ENCODE measurements at places on chromosomes 6 and 20. TPM values are rescaled to one million over a fixed set of nuclear protein-coding genes. Genes with fewer than 3 reads are reported as not detected.

The SLC2A10 gene
- not detected for total RNA-seq

The CFAP206 gene
- total RNA-seq = not detected

The SRXN1 gene
- total RNA-seq = 6.5 TPM

The SLC17A9 gene
- total RNA-seq = 20.6 TPM

The LST1 gene
- total RNA-seq = 71.0 TPM

The ULBP1 gene
- 0.82 TPM for total RNA-seq

The MAS1 gene
- total RNA-seq = not detected

The IP6K3 gene
- not detected for total RNA-seq

The RBPJL gene
- total RNA-seq = not detected

The TMEM217 gene
- 3.9 TPM for total RNA-seq

The OTOR gene
- total RNA-seq = not detected

The HLA-DPA1 gene
- 30.4 TPM for total RNA-seq

The OR2H1 gene
- not detected for total RNA-seq

The HCRTR2 gene
- total RNA-seq = not detected

The ROS1 gene
- not detected for total RNA-seq

The CNR1 gene
- total RNA-seq = not detected

The MOCS1 gene
- total RNA-seq = not detected

The GRM1 gene
- not detected for total RNA-seq

The DDO gene
- not detected for total RNA-seq

The UBE2C gene
- total RNA-seq = 141 TPM

The SLC17A3 gene
- 0.18 TPM for total RNA-seq

Measured in activated naive CD4-positive, alpha-beta T cell treated with anti-CD3 and anti-CD28 coated beads, Interleukin-2, amount 10 ng/mL, durations not matched to agents 5 hours and 36 hours (primary cell).